ENCODE measurements at places on chromosomes 2 and 18.

DNA sequence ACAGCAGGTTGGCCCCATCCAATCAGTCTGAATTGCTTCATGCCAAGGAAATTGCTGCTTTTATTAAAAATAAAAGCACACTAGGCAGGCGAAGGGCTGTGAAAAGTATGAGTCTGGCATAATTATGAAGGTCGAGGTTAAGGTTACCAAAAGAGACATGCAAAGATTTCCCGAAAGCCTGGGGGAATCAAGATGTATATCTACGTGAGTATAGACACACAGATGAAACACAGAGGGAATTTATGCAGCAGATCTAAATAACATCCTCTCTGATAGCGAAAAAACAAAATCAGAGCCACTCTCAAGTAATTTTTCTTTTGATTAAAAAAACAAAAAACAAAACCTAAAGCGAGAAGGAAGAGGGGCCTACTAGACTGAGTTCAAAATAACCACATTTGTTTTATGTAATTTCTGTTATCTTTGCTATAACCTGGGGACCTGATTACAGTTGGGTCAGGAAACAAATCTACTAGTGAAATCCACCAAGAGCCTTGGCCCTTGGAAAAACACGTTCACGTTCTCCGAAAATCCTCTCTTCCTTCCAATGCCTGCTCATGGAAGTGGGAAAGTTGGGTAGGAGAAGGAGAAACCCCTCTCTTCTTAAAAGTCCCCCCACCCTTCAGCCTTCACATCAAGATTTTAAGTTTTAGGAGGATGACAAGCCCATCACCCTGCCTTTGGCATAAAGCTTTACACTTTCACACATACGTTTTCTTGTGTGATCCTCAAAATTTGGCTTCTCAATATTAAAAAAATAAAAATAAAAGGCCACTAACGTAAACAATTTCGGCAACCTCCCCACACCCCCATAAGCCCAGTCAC, 1.4 kb downstream of the AAK1 start:
- no peak for DNase-seq

DNA sequence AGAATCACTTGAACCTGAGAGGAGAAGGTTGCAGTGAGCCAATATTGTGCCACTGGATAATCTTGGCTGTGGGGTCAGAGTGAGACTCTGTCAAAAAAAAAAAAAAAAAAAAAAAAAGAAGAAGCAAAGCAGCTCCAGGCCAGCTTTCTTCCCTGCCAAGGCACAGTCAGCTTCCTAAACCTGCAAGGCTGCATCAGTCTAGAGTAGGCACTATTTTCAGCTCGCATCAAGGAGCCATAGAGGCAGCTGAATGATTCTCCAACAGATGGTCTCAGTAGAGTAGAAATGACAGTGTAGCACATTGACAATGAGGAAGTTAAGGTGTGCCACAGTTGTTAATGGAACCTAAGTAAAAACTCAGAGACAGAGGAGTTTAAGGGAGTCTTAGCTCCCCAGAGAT, 35.6 kb downstream of the BMP10 start:
- DNase-seq = no peak

DNA sequence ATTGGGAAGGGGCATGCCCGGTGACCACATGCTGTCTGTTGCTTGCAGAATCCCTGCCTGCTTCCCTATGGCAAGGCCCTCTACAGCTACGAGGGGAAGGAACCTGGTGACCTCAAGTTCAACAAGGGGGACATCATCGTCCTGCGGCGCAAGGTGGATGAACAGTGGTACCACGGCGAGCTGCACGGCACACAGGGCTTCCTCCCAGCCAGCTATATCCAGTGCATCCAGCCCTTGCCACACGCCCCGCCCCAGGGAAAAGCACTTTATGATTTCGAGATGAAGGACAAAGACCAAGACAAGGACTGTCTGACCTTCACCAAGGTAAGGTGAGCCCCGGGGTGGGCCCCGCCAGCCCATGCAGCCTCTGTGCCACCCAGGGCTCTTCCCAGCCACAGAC, 218.6 kb downstream of the SH3RF3 start:
- no peak for DNase-seq

GRCh38 chr2:199602271-199602895, 144.6 kb upstream of the SATB2 start:
- no peak for DNase-seq

DNA sequence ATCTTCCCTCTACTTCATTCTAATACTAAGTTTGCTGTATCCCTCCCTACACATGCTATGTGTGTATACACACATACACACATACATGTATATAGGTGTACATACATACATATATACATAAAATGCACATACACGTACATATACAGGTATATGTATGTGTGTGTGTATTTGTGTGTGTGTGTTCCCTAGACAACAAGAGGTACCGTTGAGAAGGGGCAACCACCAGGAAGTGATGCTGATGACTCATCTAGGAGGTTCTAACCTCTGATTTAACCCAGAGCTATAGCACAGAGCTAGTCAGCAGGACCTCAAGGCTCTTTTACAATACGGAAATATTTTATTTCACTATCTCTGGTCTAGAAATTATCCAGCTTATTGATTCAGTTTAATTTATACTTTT, 139.2 kb downstream of the LAMA3 start:
- peak; percentile 78 for DNase-seq

GRCh38 chr2:71389384-71390072, 57.9 kb downstream of the ZNF638 start:
- DNase-seq = no peak

- DNase-seq = no peak
Measured at GRCh38 chr2:145066151-145066661, 546.3 kb upstream of the ZEB2 start.

GRCh38 chr2:89829828-89830227, 1138.4 kb downstream of the RPIA start:
- no peak for DNase-seq

GRCh38 chr2:186308347-186308746, 177.7 kb upstream of the ZC3H15 start:
- DNase-seq = no peak

GRCh38 chr2:85371045-85371444, 16.5 kb downstream of the ELMOD3 start:
- DNase-seq = no peak

DNA sequence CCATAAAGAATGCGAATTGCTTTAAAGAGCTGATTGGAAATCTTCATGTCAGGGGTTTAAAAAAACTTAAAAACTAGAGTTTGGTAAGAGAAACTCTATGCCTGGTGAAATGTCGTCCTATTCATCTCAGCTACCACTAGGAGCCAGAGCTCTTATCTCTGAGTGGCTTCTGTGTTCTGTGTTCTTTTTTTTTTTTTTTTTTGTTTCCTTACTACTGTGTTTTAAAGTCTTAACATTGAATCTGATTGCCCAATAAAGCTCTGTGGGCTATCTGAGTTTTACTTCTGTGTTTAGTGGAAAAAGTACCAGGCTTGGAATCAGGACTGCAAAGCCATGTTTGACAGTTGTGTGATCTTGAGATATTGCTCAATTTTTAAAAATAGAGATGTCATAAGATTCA, 494.8 kb downstream of the RIT2 start:
- no peak for DNase-seq

DNA sequence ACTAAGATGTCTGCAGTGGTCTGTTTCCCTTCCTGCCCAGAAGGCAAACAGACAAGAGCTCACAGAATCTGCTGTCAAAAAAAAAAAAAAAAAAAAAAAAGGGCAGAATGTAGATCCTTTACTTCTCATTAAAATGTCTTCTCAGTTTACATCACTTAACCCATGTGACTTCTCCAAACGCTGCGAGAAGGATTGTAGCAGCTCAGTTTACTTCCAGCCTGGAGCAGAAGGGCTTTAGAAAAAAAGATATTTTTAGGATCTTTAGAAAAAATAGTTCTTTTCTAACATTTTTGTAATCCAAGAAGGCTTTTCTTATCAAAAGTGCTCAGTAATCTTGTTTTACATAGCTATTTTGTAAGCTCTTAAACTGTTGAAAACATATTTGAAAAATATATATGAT, 425.4 kb downstream of the CNTNAP5 start:
- DNase-seq = no peak

GRCh38 chr2:231134910-231135655, 10.2 kb upstream of the HTR2B start:
- DNase-seq = no peak

- no peak for DNase-seq
Measured at GRCh38 chr2:133197156-133197555, 371.1 kb downstream of the NCKAP5 start.

- DNase-seq = no peak
Measured at GRCh38 chr18:34709104-34709503, 994 bp upstream of the DTNA start.

GRCh38 chr2:20242727-20243377, 17.9 kb upstream of the SDC1 start:
- DNase-seq = no peak

DNA sequence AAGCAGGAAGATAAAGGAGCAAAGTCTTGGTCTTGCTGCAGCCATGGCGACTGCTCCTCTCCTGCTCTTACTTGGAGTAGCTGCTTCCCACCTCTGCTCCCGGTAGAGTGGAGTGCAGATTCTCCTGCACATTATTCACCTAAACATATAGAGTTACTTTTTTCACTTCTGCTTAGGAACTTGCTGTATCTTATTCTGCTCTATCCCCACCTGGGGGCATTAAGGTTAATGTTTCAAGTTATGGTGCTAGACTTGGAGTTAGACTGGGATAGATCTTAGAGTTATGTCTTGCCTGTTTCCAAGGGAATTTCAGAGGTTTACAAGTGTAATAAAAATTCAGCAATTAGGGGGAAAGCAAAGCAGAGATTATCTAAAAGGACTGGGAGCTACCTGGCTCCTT, 144.2 kb downstream of the SETBP1 start:
- DNase-seq = no peak

DNA sequence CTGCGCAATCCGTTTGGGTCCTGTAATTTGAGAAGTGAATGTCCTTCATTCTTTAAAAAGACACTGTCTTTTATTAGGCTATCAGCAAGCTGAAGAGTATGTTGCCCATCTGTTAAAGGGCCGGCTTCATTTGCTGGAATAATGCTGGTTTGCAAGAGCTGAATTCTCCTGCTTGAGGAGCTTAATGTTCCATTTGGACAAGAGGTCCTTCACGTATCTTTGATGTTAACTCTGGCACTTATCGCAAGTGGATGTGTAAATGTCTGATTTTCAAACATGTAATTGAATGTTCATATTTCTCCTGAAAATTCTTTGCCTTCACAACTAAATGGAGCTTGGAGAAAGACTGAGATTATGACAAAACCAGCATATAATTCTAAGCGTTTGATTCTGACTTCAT, 280.8 kb upstream of the NRP2 start:
- DNase-seq = no peak

- DNase-seq = no peak
Measured at GRCh38 chr18:23355206-23355605, 97.9 kb upstream of the RIOK3 start.

GRCh38 chr2:219198974-219199373, 7.6 kb upstream of the ZFAND2B start:
- DNase-seq = no peak

GRCh38 chr2:58734365-58734764, 493.2 kb upstream of the FANCL start:
- no peak for DNase-seq

DNA sequence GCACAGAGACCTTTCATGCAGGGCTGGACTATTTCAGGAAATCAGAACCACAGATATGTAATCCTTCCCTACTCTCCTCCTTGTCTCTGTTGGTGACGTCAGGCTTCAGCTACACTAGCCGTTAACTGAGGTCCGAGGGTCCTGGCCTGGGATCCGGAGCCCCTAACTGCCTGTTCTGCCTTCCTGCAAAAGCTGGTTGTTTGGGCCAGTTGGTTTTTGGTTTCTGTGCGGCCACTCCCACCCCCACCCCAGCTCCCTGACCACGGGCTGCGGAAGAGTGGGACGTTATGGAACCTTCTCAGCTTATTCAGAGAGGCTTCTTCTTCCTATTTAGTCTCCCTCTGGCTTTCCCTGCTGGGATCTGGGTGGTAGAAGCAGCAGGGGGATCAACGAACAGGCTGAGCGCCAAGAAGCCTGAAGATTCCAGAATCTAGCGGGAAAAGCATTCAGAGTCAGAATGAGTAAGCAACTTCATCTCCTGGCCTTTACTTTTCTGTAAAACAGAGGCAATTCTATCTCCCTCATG, 49.3 kb upstream of the ROCK2 start:
- no peak for DNase-seq

- no peak for DNase-seq
Measured at GRCh38 chr2:215388002-215388728, 47.7 kb downstream of the FN1 start.

GRCh38 chr2:27313882-27314645, 5.8 kb upstream of the UCN start:
- DNase-seq = no peak

GRCh38 chr2:88680916-88681315, 10.6 kb upstream of the RPIA start:
- DNase-seq = no peak

- DNase-seq = peak; percentile 72
Measured at GRCh38 chr2:47034973-47035609, 119.5 kb upstream of the MCFD2 start.

- no peak for DNase-seq
Measured at GRCh38 chr18:13481820-13482617, 244.3 kb downstream of the FAM210A start.

DNA sequence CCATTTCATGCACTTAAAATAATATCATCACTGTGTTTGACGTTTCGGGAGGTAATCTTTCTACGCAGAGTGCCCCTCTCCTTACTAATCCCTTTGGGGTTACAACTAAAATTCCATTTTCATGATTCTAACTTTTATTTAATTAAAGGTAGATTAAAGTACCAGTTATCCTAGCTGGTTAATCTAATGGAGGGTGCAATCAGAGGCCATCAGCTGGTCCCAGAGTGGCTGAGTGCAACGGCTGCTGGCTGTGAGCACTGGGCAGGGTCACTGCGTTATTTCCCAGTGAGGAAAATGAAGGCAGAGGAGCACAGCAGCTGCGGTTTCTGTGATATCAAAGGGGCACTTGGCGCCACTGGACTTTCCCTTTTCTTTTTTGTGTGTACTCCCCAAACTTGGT, 12.1 kb downstream of the SCYGR4 start:
- DNase-seq = no peak

GRCh38 chr2:175612280-175612679, 389.8 kb downstream of the LNPK start:
- DNase-seq = no peak

GRCh38 chr18:58348951-58349350, 279.9 kb downstream of the ALPK2 start:
- DNase-seq = no peak

GRCh38 chr18:79728931-79729586, 49.5 kb downstream of the CTDP1 start:
- DNase-seq = no peak

- DNase-seq = no peak
Measured at GRCh38 chr18:48338915-48339314, 70.3 kb downstream of the ZBTB7C start.
